ENCODE measurements at places on chromosomes 4 and X.

GRCh38 chrX:42934020-42934726 lies 156.2 kb upstream of the PPP1R2C start:
- no peak for DNase-seq

DNA sequence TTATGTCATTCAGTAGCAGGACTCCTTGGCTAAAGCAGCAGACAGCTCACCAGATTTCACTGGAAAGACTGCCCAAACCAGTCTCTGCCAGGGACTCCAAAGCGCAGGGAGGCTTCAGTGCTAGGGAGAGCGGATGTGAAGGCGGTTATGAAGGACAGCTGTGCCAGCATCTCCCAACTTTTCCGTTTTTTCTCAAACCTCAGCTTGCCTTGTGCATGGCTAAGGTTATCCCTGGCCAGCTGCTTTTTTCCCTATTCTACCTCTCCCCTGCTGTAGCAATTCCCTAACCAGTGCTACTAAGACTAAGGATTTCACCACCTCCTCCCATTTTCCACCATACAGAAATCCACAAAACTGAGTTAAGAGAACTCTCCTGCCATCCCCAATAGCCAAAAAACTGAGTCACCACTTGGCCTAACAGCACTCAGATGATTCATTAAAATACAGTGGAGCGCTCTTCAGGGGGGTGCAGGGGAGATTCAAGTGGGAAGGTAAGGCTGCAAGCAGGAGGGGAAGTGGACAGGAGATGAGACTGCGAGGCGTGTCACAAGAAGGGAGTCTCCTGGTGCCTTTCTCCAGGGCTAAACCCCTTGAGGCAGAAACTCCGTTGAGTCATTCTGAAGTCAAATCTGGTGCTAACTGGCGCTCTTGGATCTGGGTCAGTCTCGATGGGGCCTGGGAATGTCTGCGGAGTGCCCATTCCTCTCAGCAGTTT lies 90.7 kb downstream of the PALLD start:
- no peak for DNase-seq

DNA sequence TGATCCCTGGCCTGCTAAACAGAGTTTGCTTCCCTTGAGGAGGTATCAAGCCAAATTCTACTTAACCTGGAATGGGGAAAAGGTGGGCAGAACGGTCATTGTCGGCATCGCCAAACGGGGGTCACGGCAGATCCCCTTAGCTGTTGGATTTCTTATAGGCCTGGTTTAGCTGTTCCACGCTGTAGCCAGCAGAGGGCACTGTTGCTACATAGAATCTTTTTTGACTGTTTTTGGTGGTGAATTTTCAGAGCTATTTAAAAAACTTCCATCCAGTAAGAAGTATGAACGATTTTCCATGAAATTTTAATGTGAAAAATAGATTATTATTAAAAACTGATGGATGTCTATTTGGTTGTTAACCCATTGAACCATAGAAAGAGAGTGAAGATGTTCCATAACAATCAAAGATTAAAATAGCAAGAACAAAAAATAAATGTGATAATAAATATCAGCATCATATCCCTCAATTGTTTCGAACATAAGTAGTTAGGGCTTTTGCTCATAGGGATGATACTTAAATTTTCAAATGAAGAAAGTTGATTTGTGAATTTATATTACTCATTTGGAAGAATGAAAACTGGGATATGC lies 56.6 kb downstream of the LINC00632 start:
- DNase-seq: no peak

- no peak for DNase-seq
Observed at GRCh38 chrX:118164138-118164537, 47.5 kb upstream of the KLHL13 start.

GRCh38 chr4:7759216-7759615 lies 180.4 kb downstream of the AFAP1 start:
- DNase-seq: no peak
